ENCODE measurements at places on chromosomes 12 and 14. TPM values are rescaled to one million over a fixed set of nuclear protein-coding genes. Genes with fewer than 3 reads are reported as not detected.

DNA sequence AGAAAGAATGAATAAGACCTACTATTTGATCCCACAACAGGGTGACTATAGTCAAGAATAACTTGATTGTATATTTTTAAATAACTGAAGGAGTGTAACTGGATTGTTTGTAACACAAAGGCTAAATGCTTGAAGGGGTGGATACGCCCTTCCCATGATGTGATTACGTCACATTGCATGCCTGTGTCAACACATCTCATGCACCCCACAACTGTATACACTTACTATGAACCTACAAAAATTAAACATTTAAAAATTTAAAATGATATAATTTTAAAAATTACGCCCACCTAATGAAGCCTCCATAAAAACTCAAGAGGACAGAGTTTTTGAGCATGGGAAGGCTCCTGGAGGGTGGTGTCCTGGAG is 94.5 kb downstream of the SCARB1 start:
- no peak for DNase-seq

- DNase-seq = no peak
These were observed 59.7 kb downstream of the LGMN start for GRCh38 chr14:92688434-92689375.

Gene MUCL1
- not detected for total RNA-seq

Gene LRCOL1
- total RNA-seq = not detected

DNA sequence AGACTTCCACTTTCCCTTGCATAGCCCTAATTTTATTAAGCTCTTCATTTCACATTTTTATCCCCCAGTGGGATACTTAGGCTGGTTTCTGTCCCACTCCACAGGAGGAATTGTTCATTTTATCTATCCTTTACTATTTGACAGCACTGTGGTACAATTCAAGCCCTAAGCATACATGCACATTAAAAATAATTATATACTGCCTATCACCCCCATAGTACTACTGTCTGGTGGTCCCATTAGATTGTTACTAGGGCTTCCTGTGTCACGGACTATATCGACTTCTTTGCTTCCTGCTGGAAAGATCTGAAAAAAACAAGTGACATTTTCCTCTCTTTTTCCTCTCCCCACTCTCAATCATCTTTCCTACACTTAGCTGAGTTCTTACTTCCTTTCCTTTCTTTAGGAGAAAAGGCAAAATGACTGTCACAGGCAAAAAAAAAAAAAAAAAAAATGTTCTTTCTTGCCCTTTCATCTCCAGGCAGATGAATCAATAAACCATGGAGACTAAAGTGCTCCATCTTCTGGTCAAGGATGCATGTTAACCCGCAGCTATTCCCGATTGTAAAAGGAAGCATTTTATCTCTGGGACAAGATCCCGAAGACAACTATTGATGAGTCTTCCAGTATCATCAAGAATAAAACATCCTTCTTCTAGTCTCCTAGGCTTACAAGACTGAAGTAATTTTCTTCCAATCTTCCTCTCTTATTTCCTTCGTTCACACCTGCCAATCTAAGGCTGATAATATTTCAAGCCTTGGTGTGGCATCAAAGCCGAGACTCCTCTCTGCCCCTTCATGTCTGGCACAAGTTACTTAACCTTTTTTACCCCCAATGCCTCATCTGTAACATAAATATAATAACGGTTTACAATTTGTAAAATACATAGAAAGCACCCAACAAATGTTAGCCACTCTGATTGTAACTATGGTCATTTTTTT is 94.4 kb upstream of the PLEKHG7 start:
- peak; percentile 25 for DNase-seq

Gene UNG
- total RNA-seq = 28.5 TPM

- DNase-seq = no peak
These were observed 27.9 kb upstream of the MYF6 start for GRCh38 chr12:80679346-80680131.

Gene NFATC4
- total RNA-seq = 2.9 TPM

DNA sequence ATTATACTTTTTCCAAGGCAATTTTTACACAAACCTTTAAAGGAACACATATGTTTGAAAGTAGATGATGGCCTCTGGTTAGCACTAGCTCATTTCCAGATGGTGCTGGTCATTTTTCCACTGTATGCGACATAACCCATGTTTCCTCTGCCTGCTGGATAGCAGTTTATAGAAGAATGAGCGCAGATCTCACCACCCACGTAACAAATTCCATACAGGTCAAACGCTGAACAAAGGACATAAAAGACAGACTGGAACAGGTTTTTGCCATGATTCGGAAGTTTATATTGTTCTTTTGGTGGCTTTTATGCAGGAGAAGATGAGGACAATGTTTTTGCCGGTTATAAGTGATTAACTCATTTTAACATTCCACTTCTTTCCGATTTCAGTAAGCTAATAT is 30.7 kb downstream of the PPP1R36 start:
- DNase-seq = no peak
